ENCODE measurements at places on chromosomes 6 and 20.

GRCh38 chr6:4287372-4287771 is 152.0 kb upstream of the ECI2 start:
- H3K36me3 ChIP-seq: no peaks in the 10 kb centered on the region
- no peak for DNase-seq

GRCh38 chr6:81909162-81909561 is 156.7 kb upstream of the TENT5A start:
- no peak overlapping the region for H3K4me3 ChIP-seq
- no peak for DNase-seq
- H3K4me1 ChIP-seq: no peaks in the 10 kb centered on the region
- H3K27me3 ChIP-seq: no peaks in the 10 kb centered on the region
- no peak overlapping the region for H3K27ac ChIP-seq

- no peak for DNase-seq
- no peak overlapping the region for H3K27ac ChIP-seq
- H3K36me3 ChIP-seq: no peaks in the 10 kb centered on the region
- no peak overlapping the region for H3K4me3 ChIP-seq
Observed at GRCh38 chr6:151494235-151494935, 568 bp downstream of the CCDC170 start.

- H3K4me1 ChIP-seq: peaks cover 14% of the 10 kb centered on the region
- no peaks in the 10 kb centered on the region for H3K27me3 ChIP-seq
- no peaks in the 10 kb centered on the region for H3K36me3 ChIP-seq
Observed at GRCh38 chr6:166657531-166657930, 30.5 kb upstream of the RPS6KA2 start.

- no peaks in the 10 kb centered on the region for H3K36me3 ChIP-seq
- H3K4me3 ChIP-seq: no peak overlapping the region
- no peaks in the 10 kb centered on the region for H3K27me3 ChIP-seq
- peak; percentile 40 for DNase-seq
Observed at GRCh38 chr20:8039042-8039441, 19.5 kb upstream of the TMX4 start.

DNA sequence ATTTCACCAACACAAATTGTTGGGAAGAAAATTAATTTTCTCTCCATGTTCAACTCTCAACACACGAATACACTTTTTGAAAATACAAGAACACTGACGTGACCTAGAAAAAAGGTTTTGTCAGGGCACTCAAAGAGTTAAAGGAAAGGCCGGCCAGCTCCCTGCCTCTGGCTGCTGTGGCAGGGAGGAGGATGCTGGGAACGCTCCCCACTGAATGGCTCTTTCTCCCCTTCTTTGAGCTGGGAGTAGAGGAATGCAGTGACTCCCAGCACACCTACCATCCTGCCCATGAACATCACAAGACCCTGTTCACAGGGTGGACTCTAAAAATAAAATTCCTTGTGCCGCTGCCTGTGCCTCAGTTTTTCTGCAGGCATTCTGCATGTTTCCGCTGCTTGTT is 47.0 kb downstream of the MAP3K5 start:
- DNase-seq: no peak
- H3K36me3 ChIP-seq: no peaks in the 10 kb centered on the region
- H3K27me3 ChIP-seq: no peaks in the 10 kb centered on the region
- H3K27ac ChIP-seq: no peak overlapping the region
- H3K4me3 ChIP-seq: no peak overlapping the region
- no peaks in the 10 kb centered on the region for H3K4me1 ChIP-seq

DNA sequence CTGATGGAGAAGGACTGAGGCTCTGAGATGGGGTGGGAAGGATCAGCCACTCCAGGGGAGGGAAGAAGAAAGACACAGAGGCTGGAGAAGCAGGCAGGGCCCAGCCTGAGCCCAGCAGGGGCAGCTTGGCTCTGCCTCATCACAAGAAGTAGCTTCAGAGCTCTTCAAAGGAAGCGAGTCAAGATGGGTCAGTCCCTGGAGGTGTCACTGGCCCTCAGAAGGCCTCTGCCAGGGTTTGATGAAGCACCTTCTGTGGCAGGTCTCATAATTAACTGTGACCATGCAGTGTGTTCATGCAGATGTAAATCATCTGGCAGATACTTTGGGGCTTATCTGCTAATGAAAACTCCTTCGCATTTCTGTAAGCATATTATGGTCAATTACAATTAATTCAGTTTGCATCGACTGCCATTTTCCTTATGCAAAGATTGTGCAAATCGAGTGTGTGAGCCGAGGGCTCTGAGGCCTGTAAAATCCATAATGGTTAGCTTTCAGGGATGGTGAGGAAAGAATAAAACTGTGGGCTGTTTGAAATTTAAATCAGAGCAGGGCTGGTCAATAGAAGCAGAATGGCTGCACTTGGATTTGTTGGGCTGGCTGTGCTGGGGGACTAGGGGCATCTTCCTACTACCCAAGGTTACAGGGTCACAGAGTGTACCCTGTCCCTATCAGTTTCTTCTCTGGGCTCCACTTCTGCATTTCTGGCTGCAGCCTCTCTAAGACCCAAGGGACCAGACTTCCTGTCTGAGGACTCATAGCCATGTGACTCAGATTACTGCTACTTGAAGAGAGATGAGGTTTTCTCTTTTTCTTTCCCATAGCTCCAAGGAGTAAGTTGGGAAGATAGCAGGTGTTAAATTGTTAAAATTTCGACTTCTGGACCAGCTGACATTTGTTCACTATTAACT is 376.6 kb downstream of the DHX35 start:
- peaks cover 20% of the 10 kb centered on the region for H3K4me1 ChIP-seq
- peak overlapping the region; percentile 19 for H3K4me3 ChIP-seq
- H3K36me3 ChIP-seq: no peaks in the 10 kb centered on the region
- peak; percentile 95 for DNase-seq
- H3K27ac ChIP-seq: peak overlapping the region; percentile 71

GRCh38 chr20:7210910-7211309 is 443.4 kb downstream of the BMP2 start:
- no peaks in the 10 kb centered on the region for H3K36me3 ChIP-seq
- DNase-seq: no peak
- H3K4me3 ChIP-seq: no peak overlapping the region
- no peaks in the 10 kb centered on the region for H3K27me3 ChIP-seq

DNA sequence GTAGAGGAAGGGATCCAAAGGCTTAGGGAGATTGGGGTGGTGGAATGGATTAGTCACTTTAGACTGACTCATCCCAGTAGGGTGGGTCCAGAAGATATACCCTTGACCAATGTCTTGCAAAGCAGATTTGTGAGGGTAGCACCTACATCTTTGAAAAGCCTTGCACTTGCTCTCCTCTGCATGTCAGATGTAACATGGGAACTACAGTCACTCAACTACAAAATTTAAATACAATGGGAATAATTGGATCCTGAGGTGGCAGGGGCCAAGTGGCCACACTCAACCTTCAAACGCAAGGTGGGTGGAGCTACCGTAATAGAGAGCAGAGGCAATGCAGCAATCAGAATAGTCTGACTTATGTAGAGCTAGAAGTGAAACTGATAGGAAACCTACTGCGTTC is 71.2 kb downstream of the ME1 start:
- no peaks in the 10 kb centered on the region for H3K27me3 ChIP-seq
- no peaks in the 10 kb centered on the region for H3K36me3 ChIP-seq
- no peaks in the 10 kb centered on the region for H3K4me1 ChIP-seq
- no peak overlapping the region for H3K4me3 ChIP-seq
- no peak overlapping the region for H3K27ac ChIP-seq
- DNase-seq: no peak

DNA sequence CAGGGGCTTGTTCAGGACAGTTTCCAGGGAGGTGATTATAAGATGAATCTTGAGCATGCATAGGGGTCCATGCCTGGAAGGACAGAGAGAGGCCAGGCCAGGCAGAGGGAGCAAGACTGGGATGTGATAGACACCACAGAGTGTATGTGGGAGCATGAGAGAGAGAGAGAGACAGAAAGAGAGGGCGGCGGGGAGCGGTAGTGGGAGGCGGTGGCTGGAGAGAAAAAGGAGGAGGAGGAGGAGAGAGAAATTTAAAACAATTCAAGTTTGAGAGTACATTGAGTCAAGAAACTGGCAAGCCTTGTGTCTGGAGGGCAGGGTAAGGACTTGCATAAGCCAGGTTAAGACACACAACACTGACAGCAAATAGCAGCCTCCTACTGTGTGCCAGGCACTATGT is 162.9 kb upstream of the HDAC2 start:
- H3K27me3 ChIP-seq: no peaks in the 10 kb centered on the region
- H3K27ac ChIP-seq: no peak overlapping the region
- DNase-seq: no peak

- peak overlapping the region; percentile 46 for H3K27ac ChIP-seq
- H3K4me1 ChIP-seq: peaks cover 58% of the 10 kb centered on the region
- H3K4me3 ChIP-seq: no peak overlapping the region
- no peaks in the 10 kb centered on the region for H3K27me3 ChIP-seq
- DNase-seq: no peak
- H3K36me3 ChIP-seq: no peaks in the 10 kb centered on the region
Observed at GRCh38 chr6:42374018-42374669, 77.6 kb downstream of the TRERF1 start.

DNA sequence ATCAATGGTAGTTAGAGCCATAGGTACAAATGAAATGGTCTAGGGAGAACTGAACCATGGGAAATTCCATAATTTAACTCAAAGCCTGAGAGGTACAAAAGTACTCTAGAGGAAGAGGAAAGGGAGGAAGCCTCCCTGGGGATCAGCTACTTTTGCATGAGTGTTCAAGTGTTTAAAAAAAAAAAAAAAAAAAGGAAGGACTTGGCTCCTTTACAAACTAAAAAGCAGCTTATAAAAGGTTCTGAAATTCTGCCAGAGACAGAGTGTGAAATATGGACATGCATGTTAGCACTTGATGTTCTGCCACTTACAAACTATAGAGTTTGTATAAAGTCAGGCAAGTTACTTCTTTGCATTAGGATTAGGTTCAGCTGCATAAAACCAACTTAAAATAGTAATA is 290.0 kb downstream of the TBC1D7 start:
- no peaks in the 10 kb centered on the region for H3K36me3 ChIP-seq
- no peak for DNase-seq
- H3K27me3 ChIP-seq: no peaks in the 10 kb centered on the region

DNA sequence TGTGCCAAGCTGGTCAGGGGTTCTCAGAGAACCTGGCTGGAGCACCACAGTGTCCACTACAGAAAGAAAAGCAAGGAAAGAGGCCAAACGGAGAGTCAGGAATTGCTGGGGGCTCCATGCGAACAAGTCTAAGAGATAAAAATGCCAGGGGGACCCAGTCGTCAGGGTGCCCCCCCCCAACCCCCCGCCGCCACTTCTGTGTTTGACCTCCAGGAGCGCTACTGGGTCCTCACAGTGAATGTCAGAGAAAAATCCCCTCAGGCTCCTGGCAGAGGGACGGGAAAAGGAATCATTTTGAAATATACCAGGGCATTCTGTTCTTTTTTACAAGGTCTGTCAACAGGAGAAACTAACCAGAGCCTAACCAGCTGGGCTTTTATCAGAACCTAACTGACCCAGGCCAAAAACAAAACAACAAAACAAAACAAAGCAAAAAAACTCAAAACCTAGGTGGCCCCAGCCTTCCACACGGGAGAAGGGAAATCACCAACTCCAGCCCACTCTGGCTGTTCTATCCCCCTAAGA is 17.9 kb upstream of the NELFCD start:
- no peaks in the 10 kb centered on the region for H3K4me1 ChIP-seq
- H3K27me3 ChIP-seq: no peaks in the 10 kb centered on the region
- H3K27ac ChIP-seq: no peak overlapping the region
- no peaks in the 10 kb centered on the region for H3K36me3 ChIP-seq
- no peak overlapping the region for H3K4me3 ChIP-seq

DNA sequence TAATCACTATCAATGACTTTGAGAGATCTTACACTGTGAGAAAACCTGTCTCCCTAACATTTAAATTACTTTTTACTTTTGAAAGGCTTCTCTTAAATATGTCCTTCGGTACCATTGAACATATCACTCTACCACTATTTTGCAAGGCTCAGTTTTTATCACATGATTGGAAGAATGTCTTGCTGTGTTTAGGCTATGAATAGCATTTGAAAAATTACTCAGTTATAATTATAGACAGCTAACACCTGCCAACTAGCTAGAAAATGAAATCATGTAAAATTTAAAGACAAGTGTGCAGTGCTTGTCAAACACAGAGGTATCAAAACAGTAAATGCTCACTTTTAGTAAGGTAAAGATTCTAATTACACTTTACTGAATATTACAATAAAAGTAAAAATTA is 11.0 kb downstream of the SESN1 start:
- no peaks in the 10 kb centered on the region for H3K36me3 ChIP-seq
- 0 out of 2 replicates have a peak, but pooled peaks cover 5% of the 10 kb centered on the region for H3K4me1 ChIP-seq
- H3K27ac ChIP-seq: no peak overlapping the region
- no peaks in the 10 kb centered on the region for H3K27me3 ChIP-seq
- no peak for DNase-seq

GRCh38 chr6:34638834-34639736 is 57.5 kb downstream of the ILRUN start:
- no peak overlapping the region for H3K4me3 ChIP-seq
- H3K27me3 ChIP-seq: no peaks in the 10 kb centered on the region
- no peak overlapping the region for H3K27ac ChIP-seq
- DNase-seq: no peak
- H3K36me3 ChIP-seq: peaks cover 1% of the 10 kb centered on the region

- H3K4me1 ChIP-seq: no peaks in the 10 kb centered on the region
- H3K4me3 ChIP-seq: no peak overlapping the region
- H3K27me3 ChIP-seq: no peaks in the 10 kb centered on the region
- DNase-seq: no peak
Observed at GRCh38 chr20:51678026-51678697, 90.0 kb downstream of the ATP9A start.

- H3K27me3 ChIP-seq: no peaks in the 10 kb centered on the region
- DNase-seq: no peak
- no peaks in the 10 kb centered on the region for H3K36me3 ChIP-seq
Observed at GRCh38 chr20:1818895-1819294, 76.3 kb upstream of the SIRPA start.

DNA sequence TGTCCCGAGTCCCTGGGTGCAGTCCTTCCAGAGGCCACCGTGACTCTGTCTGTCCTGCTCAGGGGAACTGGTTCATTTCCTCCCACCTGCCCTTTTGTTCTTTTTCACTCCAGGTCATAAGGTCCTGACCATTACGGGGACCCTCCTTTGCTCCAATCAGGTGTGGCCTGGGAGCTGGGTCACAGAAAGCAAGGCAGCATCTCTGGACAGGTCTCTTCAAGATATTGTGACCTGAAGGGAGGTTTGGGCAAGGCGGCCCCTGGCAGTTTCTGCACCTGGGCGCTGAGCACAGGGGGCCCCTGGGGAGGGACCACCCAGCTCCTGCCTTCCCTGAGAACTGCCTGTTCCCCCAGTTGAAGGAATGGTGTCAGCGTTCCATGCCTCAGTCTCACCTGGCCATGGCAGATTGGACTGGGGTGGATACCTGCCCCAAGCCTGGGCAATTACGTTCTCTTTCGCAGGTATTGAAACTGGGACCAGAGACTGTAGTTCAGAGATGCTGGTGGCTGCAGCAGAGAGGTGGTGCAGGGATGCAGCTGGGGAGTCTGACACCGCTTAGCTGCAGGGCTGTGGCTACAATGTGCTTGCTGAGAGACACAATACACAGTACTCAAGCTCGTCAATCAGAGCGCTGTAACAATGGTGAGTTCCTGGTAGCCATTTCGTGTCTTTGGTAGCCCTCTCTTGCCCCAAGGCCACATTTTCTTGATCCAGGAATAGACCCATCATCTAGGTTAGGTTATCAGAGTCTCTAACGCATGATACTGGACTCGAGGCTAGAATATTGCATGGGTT is 15.6 kb upstream of the NELFCD start:
- H3K27ac ChIP-seq: no peak overlapping the region
- H3K36me3 ChIP-seq: no peaks in the 10 kb centered on the region
- no peak for DNase-seq
- H3K27me3 ChIP-seq: no peaks in the 10 kb centered on the region

GRCh38 chr6:47264775-47265184 is 44.9 kb downstream of the TNFRSF21 start:
- no peak for DNase-seq
- no peaks in the 10 kb centered on the region for H3K27me3 ChIP-seq
- no peaks in the 10 kb centered on the region for H3K36me3 ChIP-seq
- H3K27ac ChIP-seq: no peak overlapping the region
- H3K4me3 ChIP-seq: no peak overlapping the region

Data from Karpas-422 (cell line).